Left hindlimb (tissue), 1 donor: ENCODE measurements at places on chromosomes 7 and 10.

DNA sequence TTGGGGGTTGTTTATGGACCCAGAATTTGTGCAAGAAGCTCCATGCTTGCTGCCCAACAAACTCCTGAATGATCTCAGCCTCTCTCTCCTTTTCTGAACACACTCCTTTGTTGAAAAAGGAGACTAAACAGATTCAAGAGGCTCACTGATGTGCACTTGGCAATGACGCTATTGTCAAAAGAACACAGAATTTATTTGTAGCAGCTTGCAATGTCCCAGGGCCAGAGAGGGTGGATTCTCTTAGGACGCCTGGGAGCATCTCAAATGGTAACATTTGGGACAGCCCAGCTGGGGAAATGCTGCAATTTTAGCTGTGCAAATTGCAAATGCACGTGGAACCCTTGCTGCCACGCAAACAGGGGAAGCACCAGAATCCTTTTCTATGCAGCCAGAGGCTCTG, 79.9 kb downstream of the GPR26 start:
- DNase-seq, result no peak

- no peak for DNase-seq
Observed at GRCh38 chr10:101070098-101070497, 8.3 kb downstream of the KAZALD1 start.

DNA sequence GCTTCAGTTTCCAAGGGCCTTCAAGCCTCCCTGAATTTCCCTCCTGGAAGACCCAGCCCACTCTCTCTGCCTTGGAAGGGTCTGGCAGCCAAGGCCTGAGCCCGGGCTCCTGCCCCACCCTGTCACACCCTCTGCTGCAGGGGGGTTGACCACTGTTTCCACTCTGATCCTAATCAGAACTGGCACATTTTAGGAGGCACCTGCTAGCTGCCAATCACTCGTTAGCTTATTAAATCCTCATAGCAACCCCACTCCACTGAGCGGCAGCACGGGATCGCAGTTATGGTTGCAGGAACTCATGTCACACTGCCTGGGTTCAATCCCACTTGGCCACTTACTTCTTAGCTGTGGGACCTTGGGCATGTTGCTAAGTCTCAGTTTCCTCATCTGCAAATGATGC, 12.9 kb downstream of the HSPB1 start:
- DNase-seq, result peak; percentile 47

DNA sequence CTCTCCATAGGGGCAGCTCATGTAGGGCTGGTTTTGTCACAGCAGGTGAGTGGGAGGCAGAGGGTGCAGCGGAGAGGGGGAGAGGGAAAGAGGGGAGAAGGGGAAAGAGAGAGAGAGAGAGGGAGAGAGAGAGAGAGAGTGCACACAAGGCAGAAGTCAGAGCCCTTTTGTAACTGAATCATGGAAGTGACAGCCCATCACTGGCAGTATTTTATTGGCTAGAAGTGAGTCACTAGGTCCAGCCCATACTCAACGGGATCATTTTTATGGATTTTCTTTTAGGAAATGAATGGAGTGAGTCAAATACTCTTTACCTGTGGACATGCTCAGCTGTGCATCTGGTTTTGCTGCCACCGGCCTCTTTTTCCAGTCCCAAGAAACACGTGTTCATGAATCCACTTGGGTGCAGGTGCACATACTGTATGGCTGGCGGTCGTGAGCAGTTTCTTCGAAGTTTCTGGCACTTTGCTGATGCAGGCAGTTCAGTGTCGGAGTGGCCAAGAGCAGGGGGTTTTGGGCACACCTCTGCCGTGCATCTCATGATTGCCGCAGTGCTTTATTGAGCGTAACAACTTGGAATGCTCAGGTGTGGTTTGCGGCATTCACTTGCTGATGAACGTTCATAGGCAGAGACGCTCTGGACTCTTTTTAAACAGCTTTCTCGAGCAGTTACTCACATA, 40.3 kb downstream of the DOCK1 start:
- no peak for DNase-seq

DNA sequence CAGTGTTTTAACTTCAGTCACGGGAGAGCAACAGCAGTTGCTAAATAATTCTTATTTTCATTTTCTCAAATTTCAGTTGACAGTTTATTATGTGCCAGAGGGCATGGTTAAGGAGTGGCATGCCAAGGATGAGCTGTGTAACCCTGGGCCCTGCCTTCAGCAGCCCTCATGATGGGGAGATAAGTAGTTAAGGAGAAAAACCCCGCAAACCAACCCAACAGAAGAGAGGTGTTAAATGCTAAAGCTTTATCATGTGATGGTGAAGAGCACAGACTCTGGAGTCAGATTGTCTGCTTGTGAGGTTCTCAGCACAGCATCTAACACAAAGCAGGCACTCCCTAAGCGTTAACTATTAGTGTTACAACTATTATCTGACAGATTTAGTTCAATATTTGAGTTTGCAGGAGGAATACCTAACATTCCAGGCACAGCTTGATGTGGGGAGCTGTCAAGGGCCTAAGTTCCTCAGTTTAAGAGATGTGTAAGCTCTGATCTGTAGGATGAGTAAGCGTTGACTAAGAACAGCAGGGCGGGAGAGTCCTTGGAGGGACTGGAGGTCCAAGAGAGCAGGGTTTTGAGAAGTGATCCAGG, 29.6 kb downstream of the STAM start:
- DNase-seq, result no peak

DNA sequence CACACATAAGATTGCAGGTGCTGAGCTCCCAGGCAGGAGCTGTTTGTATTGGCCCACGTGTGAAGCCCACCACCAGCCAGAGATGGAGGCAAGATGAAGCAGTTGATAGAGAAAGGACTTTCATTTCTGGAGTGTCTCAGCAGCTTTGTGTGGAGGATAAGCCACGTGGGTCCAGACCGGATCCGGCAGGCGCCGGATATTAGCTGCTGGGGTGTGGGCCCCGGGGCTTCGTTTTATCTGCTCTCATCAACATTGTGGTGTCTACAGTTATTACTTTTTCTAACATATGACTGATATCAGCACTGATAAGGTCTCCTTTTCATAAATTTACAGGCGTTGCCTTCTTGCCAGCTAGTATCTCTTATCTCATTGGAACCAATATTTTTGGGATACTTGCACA, 25.5 kb downstream of the SLC18A2 start:
- DNase-seq, result no peak

GRCh38 chr7:98186452-98187137, 24.6 kb upstream of the BHLHA15 start:
- no peak for DNase-seq

- DNase-seq, result no peak
Observed at GRCh38 chr10:56091872-56092271, 269.2 kb downstream of the ZWINT start.

DNA sequence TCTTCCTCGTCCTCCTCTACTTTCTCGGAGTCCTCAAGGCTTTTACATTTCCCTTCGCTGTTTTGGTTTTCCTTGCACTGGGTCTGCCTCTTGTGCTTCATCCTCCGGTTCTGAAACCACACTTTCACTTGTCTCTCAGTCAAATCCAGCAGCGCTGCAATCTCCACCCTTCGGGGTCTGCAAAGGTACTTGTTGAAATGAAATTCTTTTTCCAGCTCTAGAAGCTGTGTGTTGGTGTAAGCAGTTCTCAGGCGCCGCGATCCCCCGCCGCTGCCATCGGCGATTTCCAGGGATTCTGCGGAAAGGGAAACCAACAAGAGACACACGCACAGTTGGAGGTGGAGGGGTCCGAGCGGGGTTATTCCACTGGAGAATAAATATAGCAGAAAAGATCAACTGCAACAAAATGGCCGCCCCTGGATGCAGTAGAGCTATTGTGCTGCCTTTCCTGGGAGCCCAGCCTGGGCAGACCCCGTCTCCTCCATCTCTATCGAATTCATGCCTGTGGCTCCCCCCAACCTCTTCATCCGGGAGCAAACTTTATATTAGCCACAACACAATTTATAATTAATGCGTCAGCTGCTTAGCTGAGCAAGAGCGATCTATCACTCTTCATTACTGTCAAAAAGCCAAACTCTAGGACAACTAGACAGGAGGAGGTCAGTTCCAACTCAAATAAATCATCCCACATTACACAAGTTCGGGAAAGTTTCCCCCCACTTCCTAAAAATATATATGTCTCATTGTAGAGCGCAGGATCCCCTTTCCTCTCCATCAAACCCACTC, 1.1 kb downstream of the HOXA2 start:
- DNase-seq, result peak; percentile 35

DNA sequence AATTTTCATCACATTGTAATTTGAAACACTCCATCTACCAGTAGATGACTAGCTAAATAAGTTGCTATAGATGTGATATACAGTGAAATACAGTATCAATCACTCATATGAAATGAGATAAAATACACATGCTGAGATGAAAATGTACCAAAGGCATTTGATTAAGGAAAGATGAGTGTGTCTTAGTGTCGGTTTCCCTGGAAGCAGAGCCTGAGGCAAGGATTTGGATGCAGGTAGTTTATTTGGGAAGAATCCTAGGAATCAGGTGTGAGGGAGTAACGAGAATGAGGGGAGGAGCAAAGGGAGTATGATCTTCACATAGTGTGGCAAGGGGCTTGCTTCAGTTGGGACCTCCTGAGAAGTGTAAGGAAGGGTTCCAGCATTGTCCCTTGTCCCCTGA, 188.2 kb upstream of the CTBP2 start:
- DNase-seq, result no peak

GRCh38 chr7:17771901-17772408, 168.3 kb downstream of the SNX13 start:
- DNase-seq, result no peak

DNA sequence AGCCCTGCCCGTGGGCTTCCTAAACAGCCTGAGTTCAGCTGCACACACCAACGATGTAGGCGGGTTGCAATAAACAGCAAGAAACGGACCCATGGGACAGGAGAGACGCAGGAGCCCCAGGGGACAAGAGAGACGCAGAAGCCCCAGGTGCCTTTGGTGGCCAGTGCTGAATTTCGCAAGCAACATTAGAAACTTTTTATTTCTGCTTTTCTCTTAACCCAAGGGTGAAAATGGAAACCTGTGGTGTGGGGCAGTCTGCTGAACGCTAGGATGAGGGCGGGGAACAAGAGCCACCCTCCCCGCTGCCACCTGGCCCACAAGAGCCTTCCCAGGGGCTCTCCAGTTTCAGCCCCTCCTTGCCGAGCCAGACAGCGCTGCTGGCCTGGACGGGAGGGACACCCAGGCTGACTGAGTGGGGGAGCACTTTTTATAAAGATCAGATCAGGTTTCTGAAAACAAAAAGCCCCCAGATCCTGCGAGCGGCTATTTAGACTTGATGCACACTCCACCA, 20.0 kb upstream of the GPR146 start:
- DNase-seq, result no peak

GRCh38 chr7:140146574-140146973, 30.2 kb downstream of the KDM7A start:
- no peak for DNase-seq

GRCh38 chr7:20793694-20794394, 7.2 kb upstream of the SP8 start:
- no peak for DNase-seq

DNA sequence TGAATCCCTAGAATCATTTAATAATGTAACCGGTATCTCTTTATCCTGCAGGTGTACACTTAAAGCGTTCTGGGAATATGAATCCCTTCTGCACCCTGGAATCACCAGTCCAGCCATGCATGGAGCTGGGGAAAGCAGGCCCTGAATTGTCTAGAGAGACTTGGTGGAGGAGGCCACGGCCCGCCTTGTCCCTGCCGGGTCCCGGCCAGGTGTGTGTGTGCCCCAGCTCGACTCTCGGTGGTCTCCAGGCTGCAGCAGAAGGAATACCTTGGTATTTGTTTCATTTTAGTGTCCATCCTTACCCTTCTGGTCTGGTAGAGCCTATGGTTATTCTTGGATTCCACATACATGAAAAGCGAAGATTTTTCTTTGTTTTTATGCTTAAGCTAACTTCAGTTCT, 58.1 kb downstream of the PRPF18 start:
- no peak for DNase-seq

GRCh38 chr10:27391916-27392315, 112.2 kb upstream of the RAB18 start:
- no peak for DNase-seq

- no peak for DNase-seq
Observed at GRCh38 chr10:79072994-79073645, 4.4 kb downstream of the ZMIZ1 start.

DNA sequence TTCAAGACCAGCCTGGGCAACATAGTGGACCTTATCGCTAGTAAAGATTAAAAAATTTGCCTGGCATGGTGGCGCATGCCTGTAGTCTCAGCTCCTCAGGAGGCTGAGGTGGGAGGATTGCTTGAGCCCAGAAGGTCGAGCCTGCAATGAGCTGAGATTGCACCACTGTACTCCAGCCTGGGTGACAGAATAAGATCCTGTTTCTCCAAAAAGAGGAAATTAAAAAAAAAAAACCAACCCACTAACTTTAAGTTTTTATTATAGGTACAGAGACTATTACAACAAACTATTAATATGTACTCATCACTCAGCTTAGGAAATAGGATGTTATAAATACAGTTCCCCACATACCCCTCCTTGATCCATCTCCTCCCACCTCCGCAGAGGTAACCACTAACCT, 30.2 kb downstream of the DHTKD1 start:
- no peak for DNase-seq

DNA sequence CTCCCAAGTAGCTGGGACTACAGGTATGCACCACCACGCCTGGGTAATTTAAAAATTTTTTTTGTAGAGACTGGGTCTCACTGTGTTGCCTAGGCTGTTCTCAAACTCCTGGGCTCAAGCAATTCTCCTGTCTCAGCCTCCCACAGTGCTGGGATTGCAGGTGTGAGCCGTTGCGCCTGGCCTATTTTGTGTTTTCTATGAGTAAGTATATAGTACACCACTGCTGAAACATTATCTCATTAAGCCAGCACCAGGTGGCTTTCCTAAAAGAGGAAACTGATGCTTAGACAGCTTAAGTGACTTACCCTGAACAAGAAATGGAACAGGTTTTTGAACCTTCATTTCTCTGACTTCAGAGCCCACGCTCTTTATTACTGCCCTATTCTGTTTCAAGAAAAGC, 7.8 kb upstream of the PTPN12 start:
- DNase-seq, result no peak

DNA sequence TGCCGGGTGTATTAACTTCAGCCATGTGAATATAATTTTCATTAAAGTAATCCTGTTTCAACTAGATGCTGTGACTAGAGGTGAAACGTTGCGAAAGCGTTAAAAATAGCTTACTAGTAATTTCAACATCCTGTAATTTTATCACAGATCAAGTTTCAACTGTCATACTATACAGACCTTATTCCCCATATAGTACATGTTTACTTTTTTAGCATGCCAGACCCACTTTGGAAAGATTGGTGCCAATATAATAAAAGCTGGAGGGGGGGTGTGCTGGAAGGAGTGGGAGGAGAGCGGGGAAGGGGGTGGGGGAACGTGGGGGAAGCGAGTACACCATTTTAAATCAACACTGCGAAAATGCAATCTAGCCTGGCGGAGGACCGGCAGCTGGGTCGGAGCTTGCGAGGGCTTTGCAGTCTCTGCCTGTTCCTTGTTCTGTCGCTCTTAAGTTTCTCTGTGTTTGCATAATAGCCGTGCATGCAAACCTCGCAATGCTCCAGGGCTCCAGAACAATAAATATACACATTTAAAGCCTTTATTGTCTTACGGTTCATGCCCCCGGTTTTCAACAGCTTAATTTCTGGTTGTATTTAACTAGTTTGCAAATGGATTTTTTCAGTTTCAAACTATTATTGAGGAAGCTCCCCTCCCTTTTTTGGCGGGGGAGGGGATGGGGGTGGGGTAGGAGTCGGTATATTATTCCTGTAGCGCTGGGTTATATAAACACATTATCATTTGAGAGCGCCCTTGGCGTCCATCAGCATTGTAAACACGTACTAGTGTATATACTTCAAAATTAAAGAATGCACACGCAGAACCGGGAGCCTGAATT, 1.3 kb upstream of the ARID5B start:
- peak; percentile 74 for DNase-seq
